ENCODE measurements at places on chromosomes 7 and 10.

- no peak for DNase-seq
These were observed 38.8 kb upstream of the INPP5A start for GRCh38 chr10:132498562-132499366.

DNA sequence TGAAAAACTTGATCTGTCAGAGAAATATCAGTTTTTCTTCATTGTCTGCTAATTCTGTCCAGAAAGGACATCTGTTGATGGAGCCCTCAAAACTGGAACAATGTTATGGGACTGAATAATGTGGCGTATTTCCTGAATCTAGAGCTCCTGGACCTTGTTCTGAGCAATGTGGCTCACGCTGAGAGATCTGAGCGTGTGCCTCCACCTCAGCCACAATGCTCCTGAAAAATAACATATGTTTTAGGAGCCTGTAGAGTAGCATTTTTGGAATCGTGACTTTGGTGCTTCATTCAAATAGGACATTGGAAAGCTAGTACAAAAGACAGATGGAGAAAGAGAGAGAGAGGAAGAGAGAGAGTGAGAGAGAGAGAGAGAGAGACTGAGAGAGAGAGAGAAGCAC, 110.3 kb downstream of the BMPER start:
- DNase-seq: no peak

GRCh38 chr10:18158773-18159265, 18.6 kb downstream of the CACNB2 start:
- DNase-seq: no peak

- DNase-seq: no peak
These were observed 116.3 kb downstream of the MDFIC start for GRCh38 chr7:115038158-115038557.

- no peak for DNase-seq
These were observed 45.6 kb downstream of the ZNF438 start for GRCh38 chr10:30986053-30986555.

DNA sequence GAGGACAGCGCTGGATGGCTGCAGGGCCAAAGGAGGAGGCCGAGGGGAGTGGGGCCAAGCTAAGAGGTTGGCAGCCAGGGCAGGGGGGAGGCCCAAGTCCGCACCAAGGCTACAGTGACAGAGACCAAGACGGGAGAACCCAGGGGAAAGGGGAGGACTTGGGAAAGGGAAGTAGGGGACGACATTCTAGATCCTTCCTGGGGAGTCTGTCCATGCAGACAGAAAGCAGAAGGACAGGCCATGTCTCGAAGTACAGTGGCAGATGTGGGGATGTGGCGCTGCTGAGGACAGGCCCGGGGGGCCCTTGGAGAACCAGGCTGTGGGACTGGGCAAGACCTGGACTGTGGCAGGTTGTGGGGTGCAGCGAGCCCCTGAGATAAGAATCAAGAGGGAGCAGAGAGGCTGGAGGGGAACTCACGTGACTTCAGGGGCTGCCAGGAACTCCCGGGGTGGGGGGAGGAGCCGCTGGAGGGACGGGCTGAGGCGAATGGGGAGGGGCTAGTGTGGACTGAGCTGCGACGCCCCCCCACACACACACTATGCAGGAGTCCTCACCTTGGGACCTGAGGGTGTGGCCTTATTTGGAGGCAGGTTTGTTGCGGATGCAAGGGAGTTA, 68.5 kb upstream of the TNRC18 start:
- DNase-seq: no peak

DNA sequence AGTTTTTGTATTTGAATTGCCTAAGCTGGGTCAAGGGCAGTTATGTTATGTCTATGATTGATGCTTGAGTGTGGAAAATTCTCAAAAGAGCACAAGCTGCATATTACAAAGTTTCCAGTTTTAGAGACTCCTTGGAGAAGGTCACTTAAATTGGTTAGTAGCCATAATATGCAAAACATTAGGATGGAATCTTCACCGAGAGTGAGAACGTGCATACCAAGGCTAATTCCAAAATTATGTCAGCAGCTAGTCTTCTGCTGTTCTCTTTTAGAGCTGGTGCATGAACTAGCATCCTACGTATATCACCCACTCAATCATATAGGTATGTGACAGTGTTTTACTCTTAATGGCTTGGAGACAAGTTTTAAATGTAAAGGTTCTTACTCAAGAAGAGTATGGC, 49.2 kb downstream of the MKX start:
- no peak for DNase-seq

DNA sequence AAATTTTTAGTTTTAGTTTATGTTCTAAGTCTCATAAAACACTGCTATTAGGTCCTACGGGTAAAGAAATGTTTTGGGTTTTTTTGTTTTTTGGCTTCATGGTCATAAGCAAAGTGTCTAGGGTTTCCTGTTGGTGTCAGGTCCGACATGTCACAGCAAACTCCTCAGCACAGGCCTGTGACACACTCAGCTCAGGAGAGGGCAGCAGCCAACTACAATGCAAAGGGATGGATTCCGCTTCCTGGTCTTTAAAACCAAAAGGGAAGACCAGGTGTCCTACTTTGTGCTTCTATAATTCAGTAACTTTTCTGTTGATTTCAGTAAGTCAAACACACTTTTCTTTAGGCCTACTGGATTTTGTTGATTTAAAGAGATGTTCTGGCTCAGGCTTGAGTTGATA, 83.8 kb upstream of the MACROH2A2 start:
- DNase-seq: no peak

GRCh38 chr7:72403458-72404076, 8.6 kb downstream of the CALN1 start:
- no peak for DNase-seq

GRCh38 chr10:48214716-48215485, 59.6 kb downstream of the FRMPD2 start:
- DNase-seq: no peak

- no peak for DNase-seq
These were observed 355.6 kb downstream of the ETV1 start for GRCh38 chr7:13633857-13634256.

- DNase-seq: no peak
These were observed 71.5 kb upstream of the LRRC17 start for GRCh38 chr7:102841290-102841689.

DNA sequence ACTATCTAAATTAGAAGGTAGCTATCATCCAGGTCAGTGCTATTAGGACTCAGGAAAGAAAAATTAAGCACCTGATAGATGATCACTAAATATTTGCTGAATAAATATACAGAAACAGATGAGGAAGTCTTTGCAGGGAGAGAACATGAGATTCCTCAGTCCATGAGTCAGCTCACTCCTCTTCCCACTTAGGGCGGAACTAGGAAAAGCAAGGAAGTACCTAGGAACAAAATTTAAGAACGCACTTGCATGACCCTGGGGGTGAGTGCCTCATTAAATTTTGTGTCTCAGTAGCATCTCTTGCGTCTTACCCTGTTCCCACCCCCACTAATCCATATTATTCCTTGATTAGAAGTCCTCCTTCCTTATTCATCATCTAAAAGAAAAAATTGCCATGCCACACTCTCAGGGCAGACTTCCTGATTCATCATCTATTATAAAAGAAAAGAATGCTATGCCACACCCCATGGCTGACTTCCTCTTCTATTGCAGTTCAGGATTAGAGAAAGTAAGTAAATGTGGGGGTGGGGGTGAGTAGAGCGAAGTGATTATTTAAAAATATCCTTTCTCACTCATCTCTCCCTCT, 208.8 kb downstream of the THSD7A start:
- no peak for DNase-seq

GRCh38 chr7:104629408-104629807, 301.0 kb downstream of the LHFPL3 start:
- no peak for DNase-seq

- DNase-seq: no peak
These were observed 566.7 kb upstream of the NRP1 start for GRCh38 chr10:33901166-33901565.

- DNase-seq: no peak
These were observed 14.5 kb downstream of the PYROXD2 start for GRCh38 chr10:98400482-98400881.

DNA sequence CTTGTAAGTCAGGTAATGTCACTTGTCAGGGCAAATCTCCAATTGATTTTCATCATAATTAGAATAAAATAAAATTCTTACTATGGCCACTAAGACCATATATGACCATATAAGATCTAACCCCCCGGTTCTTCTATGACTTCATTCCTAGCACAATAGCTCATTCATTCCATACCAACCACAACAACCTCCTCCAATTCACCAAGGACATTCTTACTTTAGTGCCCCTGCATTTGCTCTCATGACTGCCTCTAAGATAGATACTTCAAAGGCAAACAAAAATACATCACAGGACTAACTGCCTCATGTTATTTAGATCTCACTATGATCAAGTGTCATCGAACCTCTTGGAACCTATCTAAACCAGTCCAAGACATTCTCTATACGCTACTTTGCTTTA, 90.8 kb downstream of the SNX13 start:
- no peak for DNase-seq

DNA sequence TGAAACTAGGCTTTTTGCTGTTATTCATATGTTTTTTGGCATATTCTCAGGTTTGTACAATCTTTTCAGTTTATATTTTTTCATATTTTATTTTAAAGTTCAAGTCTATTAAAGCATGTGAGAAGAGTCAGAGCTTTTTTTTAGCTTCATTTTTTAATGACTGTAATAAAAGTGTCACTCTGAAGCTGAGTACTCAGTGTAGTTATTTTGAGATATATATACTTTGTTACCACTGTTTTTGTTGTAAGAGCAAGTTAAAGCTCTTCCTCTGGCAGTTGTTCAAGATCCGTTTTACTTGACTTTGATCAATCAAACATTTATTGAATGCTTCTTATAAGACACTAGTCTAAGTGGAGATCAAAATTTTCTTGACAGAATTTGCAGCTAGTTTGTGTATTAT, 37.5 kb downstream of the CASD1 start:
- no peak for DNase-seq

GRCh38 chr7:42611289-42611928, 300.5 kb downstream of the C7orf25 start:
- no peak for DNase-seq

DNA sequence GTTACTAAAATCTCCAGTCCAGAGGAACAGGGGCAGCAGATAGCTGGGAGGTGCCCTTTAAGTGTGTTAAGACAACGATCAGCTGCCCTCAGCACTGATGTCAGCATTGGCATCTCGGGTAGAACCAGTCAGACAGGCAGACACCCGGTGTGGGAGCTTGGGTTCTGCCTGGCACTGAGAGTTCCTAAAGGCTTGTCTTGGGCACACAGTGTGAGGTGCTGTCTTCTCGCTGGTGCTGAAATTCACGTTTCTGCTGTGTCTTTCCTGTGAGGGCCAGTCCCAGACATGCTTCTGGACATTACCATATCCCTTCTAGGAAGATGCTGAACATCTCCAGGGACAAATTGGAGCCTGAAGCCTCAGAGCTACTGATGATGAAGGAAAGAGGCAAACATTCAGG, 156.2 kb downstream of the DNAJB6 start:
- no peak for DNase-seq

DNA sequence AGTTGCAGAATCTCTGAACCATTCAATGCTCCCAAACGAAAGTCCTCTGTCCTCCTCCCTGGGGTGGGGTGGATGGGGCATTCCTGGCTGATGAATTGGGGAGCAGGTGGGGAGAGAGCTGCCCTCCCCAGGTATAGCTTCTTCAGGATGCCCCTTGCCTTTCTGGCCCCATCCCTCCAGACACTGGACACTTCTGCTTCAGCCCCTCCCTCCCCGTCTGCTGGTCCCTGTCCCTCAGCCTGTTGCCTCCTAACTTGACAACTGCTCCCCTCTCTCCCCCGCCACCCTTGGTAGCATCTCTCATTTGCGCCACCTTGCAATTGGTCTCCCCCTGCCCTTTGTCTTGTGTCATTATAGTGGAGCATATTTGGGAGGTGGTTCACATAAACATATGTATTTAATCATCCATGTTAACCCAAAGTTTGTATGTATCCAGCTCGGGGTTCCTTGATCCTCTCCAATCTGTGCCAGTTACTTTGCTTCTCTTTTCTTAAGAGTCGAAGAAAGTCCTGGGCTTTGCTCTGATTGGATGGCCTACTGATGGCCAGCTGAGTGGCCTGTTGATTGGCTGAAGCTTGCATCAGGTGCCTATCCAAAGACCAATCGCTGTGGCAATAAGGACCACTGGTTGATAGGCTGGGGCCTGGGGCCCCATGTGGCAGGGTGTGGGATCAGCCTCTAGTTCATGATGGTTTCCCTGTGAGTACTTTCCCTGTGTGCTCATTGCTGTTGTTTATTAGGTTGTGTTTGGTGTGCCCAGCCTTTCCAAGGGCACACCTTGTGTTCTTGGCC, 4.0 kb upstream of the GCK start:
- no peak for DNase-seq

All from activated gamma-delta T cell treated with Interleukin-2 at 50 U/mL for 16 hours (primary cell).